Neural crest cell (in vitro differentiated cells): ENCODE measurements at places on chromosomes 6 and 20.

GRCh38 chr6:140929121-140929520, 1203.6 kb upstream of the GJE1 start:
- H3K27ac ChIP-seq: no peak overlapping the region
- H3K4me3 ChIP-seq: no peak overlapping the region
- no peaks in the 10 kb centered on the region for H3K4me1 ChIP-seq
- no peaks in the 10 kb centered on the region for H3K27me3 ChIP-seq
- no peaks in the 10 kb centered on the region for H3K36me3 ChIP-seq

DNA sequence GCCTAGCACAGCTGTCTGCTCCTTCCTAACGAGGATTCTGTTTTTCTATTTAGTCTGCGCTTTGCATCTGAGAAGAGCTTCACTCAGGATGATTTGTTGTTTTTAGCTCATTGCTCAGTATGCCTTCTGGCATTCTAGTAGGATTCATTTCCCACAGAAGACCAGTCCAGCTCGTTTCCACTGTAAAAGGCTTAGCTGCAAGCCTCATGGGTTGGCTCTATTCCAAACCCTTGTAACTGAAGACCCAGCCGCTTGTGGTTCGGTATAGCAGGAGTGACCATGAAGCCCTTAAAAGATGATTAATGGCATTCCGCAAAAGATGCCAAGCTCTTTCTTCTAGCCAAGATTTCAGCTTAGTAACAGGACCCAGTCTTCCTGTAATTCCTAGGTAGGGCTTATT, 7.2 kb downstream of the ADGRF1 start:
- no peak overlapping the region for H3K27ac ChIP-seq
- H3K4me1 ChIP-seq: no peaks in the 10 kb centered on the region
- DNase-seq: no peak
- H3K4me3 ChIP-seq: no peak overlapping the region
- H3K27me3 ChIP-seq: peaks cover 3% of the 10 kb centered on the region
- H3K36me3 ChIP-seq: no peaks in the 10 kb centered on the region

DNA sequence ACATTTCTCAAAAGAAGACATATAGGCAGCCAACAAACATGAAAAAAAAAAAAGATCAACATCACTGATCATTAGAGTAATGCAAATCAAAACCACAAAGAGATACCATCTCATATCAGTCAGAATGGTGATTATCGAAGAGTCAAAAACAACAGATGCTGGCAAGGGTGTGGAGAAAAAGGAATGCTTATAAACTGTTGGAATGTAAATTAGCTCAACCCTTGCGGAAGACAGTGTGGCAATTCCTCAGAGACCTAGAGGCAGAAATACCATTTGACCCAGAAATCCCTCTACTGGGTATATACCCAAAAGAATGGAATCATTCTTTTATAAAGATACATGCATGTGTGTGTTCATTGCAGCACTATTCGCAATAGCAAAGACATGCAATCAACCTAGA, 303.8 kb upstream of the THEMIS start:
- DNase-seq: no peak
- no peak overlapping the region for H3K27ac ChIP-seq
- H3K4me3 ChIP-seq: no peak overlapping the region
- peaks cover 2% of the 10 kb centered on the region for H3K4me1 ChIP-seq

- peak overlapping the region; percentile 63 for H3K27ac ChIP-seq
- peaks cover 12% of the 10 kb centered on the region for H3K27me3 ChIP-seq
- H3K36me3 ChIP-seq: no peaks in the 10 kb centered on the region
- no peak overlapping the region for H3K4me3 ChIP-seq
- no peak for DNase-seq
Measured at GRCh38 chr6:167487749-167488664, 163.1 kb downstream of the TTLL2 start.

GRCh38 chr6:49070411-49070810, 392.6 kb downstream of the MMUT start:
- no peak overlapping the region for H3K4me3 ChIP-seq
- no peak for DNase-seq
- no peaks in the 10 kb centered on the region for H3K4me1 ChIP-seq
- H3K36me3 ChIP-seq: no peaks in the 10 kb centered on the region
- no peak overlapping the region for H3K27ac ChIP-seq

DNA sequence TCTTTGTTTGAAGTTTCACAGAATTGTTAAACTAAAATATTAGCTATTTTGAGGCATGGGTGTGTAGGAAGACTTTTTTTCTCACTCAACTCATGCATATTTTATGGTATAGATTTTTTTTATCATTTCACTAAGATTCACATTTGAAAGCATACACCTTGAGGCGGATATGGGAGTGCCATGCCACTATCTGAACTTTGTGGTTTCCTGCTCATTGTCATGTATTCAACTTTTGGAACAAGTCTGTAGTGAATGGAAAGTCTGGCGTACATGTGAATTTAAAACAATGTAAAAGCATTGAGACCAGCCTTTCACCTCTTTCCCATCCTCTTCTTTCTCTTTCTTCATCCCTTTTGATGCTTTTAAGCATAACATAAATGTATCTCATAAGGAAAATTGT, 147.9 kb downstream of the TPBG start:
- no peak overlapping the region for H3K4me3 ChIP-seq
- peaks cover 6% of the 10 kb centered on the region for H3K36me3 ChIP-seq
- H3K27ac ChIP-seq: no peak overlapping the region
- no peaks in the 10 kb centered on the region for H3K27me3 ChIP-seq
- DNase-seq: no peak
- H3K4me1 ChIP-seq: no peaks in the 10 kb centered on the region

DNA sequence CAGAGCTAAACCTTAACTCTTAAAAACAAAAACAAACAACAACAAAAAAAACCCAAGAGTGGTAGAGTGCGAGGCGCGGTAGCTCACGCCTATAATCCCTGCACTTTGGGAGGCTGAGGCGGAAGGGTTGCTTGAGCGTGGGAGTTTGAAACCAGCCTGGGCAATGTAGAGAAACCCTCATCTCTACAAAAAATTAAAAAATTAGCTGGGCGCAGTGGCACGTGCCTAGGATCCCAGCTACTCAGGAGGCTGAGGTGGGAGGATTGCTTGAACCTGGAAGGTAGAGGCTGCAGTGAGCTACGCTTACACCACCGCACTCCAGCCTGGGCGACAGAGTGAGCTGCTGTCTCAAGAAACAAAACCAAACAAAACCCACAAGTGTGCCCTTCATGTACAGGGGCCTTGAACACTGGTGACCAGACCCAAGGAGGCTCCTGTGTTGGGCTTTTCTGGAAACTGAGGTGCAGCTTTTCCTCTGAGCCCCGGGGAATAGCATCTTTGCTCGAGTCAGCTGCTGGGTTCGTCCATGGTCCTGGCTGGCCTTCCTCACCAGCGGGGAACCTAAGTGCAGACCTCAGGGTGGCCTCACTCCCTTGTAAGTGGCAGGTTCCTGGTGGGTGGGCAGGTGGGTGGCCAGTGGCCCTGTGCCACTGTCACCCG, 39.9 kb downstream of the PYGB start:
- H3K36me3 ChIP-seq: peaks cover 18% of the 10 kb centered on the region
- no peaks in the 10 kb centered on the region for H3K27me3 ChIP-seq
- no peak overlapping the region for H3K4me3 ChIP-seq
- DNase-seq: no peak

DNA sequence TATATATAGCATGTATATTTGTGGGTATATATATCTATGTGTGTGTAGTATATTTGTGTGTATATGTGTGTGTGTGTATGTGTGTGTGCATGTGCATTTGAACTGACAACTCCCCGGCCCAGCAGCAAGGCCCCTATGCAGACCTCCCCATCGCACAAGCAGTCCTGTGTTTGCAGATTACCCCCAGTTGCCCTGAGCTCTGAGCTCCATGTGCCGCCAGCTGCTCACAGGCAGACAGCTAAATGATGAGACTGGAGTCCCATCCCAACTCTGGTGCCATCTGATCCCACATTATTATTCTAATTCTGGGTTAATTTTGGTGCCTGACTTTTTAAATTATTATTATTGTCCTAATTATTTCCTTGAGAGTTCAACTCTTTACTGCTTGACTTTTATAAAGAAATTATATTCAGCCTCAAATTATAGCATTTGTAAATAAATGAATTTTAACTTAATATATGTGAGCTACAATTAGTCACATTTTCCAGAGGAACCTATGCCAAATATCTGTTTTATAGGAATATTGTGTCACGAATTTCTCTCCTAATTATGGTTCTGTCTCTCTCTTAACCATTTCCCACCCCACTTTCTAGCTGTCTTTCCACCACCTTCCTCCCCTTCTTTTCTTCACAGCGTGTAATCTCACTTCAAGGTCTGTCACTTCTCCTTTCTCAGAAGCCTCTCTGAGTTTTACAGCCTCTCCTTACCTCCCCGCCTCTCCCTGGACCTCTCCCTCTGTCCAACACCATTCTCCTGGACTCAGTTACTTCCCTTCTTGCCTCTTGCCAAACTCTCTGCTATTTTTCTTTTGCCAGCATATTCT, 90.6 kb upstream of the SYNDIG1 start:
- peaks cover 15% of the 10 kb centered on the region for H3K4me1 ChIP-seq
- H3K36me3 ChIP-seq: no peaks in the 10 kb centered on the region
- H3K4me3 ChIP-seq: no peak overlapping the region
- no peaks in the 10 kb centered on the region for H3K27me3 ChIP-seq
- DNase-seq: no peak
- H3K27ac ChIP-seq: peak overlapping the region; percentile 3

DNA sequence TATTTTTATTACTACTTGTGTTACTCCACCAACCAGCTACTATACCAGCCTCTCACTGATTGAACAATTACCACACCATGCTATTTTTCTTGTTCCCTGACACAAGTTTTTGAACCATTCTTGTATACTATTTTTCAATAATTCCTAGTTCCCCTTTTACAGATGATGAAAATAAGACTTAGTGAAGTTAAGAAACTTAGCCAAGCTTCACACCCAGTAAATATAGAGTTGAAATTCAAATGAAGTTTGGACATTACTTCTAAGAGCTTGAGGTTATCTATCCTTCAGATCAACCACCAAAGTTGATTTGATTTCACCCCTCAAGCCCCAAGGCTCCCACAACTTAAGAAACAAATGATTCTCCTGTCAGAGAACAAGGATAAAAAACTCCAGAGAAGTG, 13.1 kb upstream of the BCAS1 start:
- no peak overlapping the region for H3K4me3 ChIP-seq
- H3K27ac ChIP-seq: no peak overlapping the region
- no peaks in the 10 kb centered on the region for H3K36me3 ChIP-seq
- H3K27me3 ChIP-seq: no peaks in the 10 kb centered on the region
- peaks cover 15% of the 10 kb centered on the region for H3K4me1 ChIP-seq

DNA sequence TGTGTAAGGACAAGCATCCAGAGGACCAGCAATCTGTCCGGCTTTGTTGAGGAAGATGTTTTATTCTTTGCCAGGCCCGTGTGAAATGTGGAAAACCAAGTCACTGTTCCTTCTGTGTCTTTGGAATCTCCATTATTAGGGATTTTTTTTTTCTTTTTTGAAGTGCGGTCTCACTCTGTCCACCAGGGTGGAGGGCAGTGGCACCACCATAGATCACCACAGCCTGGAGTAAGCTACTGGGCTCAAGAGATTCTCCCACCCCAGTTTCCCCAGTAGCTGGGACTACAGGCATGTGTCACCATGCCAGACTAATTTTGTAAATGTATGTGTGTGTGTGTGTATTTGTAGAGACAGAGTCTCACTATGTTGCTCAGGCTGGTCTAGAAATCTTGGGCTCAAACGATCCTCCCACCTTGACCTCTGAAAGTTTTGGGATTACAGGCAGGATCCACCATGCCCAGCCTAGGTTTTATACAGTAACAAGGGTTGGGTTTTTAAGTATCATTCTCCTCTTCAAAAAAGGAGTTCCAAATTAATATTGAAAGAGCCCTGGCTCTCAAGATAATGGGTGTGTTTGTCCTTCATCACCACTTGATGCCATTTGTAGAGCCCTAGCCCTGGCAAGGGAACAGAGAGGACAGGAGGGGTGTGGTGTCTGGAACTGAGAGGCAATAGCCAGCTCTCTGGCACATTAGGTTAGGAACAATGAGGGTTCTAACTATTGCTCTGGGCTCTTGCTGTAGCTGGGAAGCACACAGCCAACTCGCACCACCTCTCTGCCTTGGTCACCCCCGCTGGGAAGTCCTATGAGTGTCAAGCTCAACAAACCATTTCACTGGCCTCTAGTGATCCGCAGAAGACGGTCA, 3.1 kb downstream of the LAMP5 start:
- no peaks in the 10 kb centered on the region for H3K36me3 ChIP-seq
- H3K27ac ChIP-seq: no peak overlapping the region
- no peak for DNase-seq
- no peak overlapping the region for H3K4me3 ChIP-seq
- peaks cover 76% of the 10 kb centered on the region for H3K27me3 ChIP-seq

GRCh38 chr6:164927288-164928056, 381.9 kb downstream of the C6orf118 start:
- H3K27ac ChIP-seq: no peak overlapping the region
- DNase-seq: peak; percentile 84
- H3K27me3 ChIP-seq: no peaks in the 10 kb centered on the region
- H3K4me3 ChIP-seq: no peak overlapping the region

DNA sequence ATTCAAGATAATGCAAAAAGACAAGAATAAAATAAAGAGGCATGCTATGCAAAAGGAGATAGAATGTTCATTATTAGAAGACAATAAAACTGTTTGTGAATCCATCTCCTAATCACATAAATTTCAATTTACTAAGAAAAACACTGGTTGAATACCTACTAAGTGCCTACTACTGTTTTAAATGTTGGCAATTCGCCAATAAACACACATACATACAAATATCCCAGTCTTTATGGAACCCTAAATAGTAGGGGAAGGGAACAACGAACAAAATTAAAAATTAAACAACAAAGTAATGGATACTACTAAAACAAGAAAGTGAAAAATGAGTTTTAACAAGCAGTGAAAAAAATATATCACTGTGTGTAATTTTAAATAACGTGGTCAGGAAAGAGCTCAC, 158.5 kb downstream of the TBC1D32 start:
- no peaks in the 10 kb centered on the region for H3K27me3 ChIP-seq
- no peak overlapping the region for H3K4me3 ChIP-seq
- H3K4me1 ChIP-seq: no peaks in the 10 kb centered on the region
- no peak overlapping the region for H3K27ac ChIP-seq

GRCh38 chr6:160378218-160378617, 30.0 kb downstream of the SLC22A3 start:
- H3K36me3 ChIP-seq: no peaks in the 10 kb centered on the region
- no peak overlapping the region for H3K27ac ChIP-seq
- H3K4me1 ChIP-seq: no peaks in the 10 kb centered on the region
- H3K27me3 ChIP-seq: peaks cover 2% of the 10 kb centered on the region

DNA sequence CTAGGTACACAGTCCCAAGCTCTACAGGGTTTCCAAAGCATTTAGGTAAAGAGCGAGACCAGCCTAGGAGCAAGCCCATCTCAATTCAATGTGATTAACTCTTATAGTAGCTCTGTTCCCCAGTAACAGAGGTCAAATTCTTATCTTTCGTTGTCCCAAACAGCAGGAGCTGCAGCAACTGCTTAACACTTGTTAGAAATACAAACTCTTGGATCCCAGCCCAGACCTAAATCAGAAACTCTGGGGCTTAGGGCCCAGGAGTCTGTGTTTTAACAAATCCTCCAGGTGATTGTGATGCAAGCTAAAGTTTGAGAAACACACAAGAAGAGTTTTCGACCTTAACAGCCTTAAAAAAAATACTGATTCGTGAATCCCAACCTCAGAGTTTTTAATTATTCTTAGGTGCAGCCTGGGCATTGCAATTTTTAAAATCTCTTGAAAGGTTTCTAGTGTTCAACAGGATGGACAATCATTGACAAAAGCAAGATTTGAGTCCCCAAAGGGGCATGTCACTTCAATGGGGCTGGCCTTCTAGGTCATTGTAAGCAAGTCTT, 127.4 kb upstream of the HCRTR2 start:
- no peaks in the 10 kb centered on the region for H3K27me3 ChIP-seq
- no peaks in the 10 kb centered on the region for H3K4me1 ChIP-seq
- no peak overlapping the region for H3K27ac ChIP-seq
- no peaks in the 10 kb centered on the region for H3K36me3 ChIP-seq
- DNase-seq: no peak
